ENCODE measurements at places on chromosomes 12 and 14.
A peak's percentile ranks its signal among the peaks of the same experiment; 100 is the strongest.

- peak; percentile 54 for DNase-seq
Observed at GRCh38 chr12:132356691-132357622, 27.6 kb upstream of the GALNT9 start.

DNA sequence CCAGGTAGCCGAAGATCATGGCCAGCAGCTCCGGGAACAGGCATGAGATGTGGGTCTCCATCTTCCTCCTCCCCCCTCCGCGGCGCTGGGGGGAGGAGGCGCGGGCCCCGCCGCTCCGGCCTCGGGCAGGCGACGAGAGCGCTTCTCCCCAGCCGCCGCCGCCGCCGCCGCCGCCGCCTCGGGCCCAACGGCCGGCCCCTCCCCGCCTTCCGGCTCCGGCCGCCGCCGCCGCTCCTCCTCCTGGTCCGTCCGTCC, 448 bp downstream of the FBXL14 start:
- DNase-seq: peak; percentile 86

- DNase-seq: no peak
Observed at GRCh38 chr12:22231836-22232235, 102.7 kb downstream of the ST8SIA1 start.

DNA sequence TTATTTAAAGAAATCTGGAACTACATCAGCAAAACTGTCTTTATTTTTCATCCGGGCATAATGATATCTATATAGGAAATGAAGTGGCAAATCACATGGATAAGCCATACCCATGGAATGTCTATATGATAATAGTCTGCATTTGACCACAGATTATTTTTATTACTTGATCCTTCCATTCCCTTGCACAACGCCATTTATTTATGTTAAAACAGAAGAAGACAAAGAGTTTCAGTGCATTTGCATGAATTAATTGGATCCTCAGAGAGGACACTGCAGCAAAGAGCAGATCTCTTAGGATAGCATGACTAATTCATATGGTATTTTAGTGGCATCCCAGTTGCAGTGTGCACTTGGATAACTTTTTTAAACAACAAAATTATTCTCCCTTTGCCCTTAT, 345.0 kb downstream of the CCDC91 start:
- DNase-seq: no peak

GRCh38 chr12:31887109-31887811, 72.0 kb upstream of the RESF1 start:
- DNase-seq: no peak

DNA sequence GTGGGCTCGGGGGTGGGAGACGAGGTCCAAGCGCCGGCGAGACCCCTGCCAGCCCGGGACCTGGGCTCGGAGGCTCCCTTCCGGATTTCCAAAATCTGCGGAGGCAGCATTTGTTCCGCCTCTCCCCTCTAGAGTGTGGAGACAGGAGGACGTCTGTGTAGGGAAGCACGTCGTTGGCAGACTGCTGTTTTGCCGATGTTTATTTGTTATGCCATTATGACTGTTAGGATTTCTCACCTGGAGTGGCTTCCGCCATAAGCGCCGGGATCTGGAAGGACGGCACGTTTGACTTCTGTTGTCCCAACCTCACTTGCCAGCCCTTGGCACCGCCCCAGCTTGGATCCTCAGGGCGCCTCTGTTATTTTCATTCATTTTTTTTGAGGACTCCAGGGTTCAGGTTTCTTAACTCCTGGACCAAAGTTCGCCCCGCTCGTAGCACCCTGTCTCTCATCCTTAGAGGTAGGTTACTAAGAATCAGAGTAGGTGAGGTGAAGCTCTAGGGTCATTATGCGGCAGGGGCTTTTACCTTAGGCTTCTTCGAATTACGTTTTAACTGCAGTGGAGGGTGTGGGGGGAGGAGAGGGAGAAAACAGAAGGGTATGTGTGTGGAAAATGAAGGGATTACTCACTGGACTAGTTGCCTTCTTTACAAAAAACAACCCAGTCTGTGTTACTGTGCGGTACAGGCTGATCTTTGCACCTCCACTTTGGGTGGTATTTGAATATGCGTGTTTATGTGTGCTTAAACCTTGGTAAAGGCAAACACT, 547 bp upstream of the PYGL start:
- peak; percentile 86 for DNase-seq

- DNase-seq: no peak
Observed at GRCh38 chr14:96198430-96199130, 6.1 kb upstream of the BDKRB2 start.

DNA sequence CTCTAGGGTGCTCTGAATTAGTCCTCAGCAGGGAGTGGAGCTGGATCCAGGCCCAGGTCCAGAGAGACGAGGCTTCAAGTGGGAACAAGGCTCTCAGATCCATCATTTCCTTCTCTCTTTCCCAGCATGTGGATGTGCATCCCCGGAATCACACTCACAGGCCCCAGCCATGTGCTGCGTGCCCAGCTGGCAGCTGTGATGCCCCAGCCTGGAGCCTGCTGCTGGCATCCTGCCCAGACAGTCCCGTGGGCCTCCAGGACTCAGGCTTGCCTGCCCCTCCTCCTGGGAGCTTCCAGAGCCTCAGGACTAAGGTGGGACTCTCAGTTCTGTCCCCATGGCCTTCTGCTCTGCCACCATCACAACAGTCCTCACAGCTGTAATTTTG, 6.2 kb upstream of the KRT84 start:
- DNase-seq: peak; percentile 17

GRCh38 chr14:37153005-37153404, 19.4 kb downstream of the SLC25A21 start:
- DNase-seq: no peak

GRCh38 chr12:126953365-126953889, 1313.5 kb upstream of the TMEM132C start:
- DNase-seq: no peak

- no peak for DNase-seq
Observed at GRCh38 chr14:37625597-37626595, 30.5 kb downstream of the TTC6 start.

DNA sequence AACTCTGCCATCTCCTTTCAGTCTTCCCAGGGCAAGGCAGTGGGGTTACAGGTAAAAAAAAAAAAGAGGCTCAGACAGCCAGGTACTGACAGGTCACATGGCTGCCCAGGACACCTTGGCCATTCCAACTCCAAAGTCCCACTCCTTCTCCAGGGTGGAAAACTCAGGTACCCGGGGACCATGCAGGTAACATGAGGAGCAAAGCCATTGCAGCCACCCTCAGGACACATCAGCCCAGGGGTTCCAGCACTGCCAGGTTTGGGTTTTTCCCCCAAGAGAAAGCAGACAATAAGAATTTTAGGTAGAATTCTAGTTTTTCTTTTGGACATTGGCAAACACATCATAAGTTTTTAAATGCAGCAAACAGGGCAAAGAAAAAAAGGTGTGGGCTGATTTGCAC, 15.3 kb downstream of the FAM222A start:
- DNase-seq: no peak

DNA sequence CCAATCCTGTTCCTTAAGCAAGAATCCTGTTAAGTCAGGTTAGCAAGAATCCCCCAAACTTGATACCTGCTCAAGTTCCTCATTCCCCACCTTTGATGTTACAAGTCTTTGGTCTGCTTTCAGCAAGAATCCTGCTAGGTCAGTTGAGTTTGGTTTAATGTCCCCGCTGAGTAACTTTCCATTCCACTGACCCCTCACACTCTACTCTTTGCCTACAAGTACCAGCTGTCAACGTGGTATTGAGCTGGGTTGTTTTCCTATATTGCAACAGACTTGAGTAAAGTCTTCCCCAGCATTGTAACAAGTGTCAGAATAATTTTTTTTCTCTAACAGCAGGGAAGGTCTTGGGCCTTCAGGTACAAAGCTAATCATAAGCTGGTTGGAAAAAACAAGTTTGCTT, 6.3 kb downstream of the PPM1H start:
- DNase-seq: no peak

DNA sequence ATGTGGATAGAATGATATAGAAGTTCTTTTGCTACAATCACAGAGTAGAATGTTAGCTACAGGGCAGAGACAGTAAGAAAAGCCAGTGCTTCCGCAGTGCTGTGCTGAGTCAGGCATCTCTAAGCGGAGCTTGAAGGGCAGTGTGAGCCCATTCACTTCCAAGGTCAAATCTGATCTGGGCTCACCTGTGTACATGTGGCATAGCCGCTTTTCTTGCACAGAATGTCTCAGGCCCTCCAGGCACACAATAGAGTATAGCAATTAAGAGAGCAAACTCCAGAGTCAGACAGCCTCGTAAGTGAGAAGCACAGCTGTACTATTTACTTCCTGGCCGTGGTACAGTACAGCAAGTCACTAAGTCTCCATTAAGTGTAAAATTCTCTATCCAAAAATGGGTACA, 26.8 kb downstream of the CORO1C start:
- DNase-seq: no peak

GRCh38 chr14:69039288-69039628, 60.2 kb upstream of the ACTN1 start:
- DNase-seq: peak; percentile 86

DNA sequence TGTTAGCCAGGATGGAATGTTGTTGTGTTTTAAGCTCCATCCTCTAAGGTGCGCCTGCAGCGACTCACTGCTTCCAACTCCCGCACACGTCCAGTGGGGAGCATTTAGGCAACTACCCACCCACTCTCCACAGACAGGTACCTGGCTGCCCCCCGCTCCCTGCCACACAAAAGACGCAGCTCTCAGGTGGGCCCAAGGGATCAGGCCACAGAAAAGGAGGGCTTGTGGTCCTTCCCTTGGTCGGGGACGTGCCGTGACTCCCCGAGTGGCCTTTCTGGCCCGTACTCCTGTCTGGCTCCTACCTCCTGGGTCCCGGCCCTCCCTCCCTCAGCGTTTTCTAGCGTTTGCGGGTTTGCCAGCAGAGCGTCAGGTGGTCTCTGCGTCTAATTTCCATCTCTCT, 16.2 kb downstream of the TEDC1 start:
- DNase-seq: no peak

- peak; percentile 98 for DNase-seq
Observed at GRCh38 chr12:132593938-132594358, 16.4 kb downstream of the LRCOL1 start.

GRCh38 chr14:60183138-60183537, 17.9 kb upstream of the DHRS7 start:
- no peak for DNase-seq

DNA sequence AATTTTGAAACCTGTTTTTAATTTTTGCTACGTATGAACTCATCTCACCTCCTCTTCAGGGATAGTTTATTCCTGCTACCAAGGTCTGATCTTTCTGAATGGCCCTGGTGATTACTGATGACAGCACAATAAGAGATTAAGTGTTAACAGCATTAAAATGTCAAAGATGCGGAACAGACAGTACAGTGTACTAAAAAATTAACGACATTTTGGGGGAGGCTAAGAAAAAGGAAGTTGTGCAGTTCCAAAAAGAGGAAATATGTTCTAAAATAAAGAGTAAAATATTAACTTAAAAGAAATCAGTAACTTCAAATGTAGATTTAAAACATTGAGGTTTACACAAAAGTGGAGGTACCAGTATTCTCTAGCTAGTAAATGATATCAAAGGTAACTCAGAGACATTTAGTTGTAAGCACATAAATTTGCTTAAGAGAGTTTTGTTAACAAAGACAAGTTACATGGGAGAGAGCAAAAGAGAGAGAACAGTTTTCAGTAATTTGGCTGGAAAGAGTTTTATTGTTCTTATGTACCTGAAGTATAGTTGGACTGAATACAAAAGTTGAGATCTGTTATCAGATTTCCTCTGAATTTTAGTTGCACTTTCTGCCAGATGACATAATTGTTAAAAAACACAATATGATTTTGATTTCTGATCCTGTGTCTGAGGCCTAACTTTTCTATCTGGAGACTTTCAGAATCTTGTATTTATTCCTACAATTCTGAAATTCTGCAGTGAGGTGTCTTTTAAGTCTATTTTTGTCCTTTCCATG, 4.2 kb upstream of the CLECL1 start:
- no peak for DNase-seq

All from SW480 (cell line).